Left cardiac atrium (tissue), 4 donors: ENCODE measurements at places on chromosomes 13 and 19. TPM values are rescaled to one million over a fixed set of nuclear protein-coding genes. Genes with fewer than 3 reads are reported as not detected.

The OR7G2 gene
- total RNA-seq: not detected

The ARHGAP33 gene
- total RNA-seq: 2.4 TPM

The ZIK1 gene
- 4.1 TPM for total RNA-seq

DNA sequence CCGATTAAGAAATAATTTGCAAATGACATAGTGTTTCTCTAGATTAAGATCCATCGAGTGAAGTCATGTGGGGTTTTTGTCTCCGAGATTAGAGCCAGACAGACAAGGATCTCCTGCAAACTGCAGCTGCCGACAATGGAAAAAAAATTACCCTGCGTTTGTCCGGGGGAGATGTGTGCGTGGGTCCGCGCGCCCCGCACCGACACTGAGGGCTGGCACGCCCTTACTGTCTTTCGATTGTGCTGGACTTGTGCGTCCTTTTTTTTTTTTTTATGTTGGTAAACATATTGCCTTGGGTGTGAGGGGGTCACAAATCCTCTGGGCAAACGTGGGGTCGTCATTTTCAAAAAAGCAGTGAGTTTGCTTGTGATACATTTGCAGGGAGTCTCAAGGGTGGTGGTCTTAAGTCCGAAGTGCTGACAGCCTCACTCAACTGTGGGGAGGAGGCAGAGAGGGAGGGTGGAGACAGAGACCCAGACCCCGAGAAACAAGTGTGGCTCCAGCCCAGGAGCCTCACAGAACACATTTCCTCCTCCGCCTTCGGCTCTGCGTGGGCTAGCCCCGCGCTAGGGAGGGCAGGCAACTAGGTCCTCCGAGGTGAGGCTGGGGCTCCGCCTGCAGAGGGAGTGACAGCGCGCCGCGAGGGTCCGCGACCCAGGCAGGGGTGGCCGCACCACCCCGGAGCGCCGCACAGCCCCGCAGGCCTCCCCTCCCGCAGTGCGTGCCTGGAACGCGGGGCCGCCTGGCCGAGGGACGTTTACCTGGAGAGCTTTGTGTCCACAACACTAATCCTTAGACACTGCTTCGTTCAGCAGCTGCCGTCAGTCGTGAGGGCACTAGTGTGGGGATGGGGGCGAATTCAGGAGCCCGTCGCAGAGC lies 11.7 kb upstream of the SOX1 start:
- no peak for DNase-seq

DNA sequence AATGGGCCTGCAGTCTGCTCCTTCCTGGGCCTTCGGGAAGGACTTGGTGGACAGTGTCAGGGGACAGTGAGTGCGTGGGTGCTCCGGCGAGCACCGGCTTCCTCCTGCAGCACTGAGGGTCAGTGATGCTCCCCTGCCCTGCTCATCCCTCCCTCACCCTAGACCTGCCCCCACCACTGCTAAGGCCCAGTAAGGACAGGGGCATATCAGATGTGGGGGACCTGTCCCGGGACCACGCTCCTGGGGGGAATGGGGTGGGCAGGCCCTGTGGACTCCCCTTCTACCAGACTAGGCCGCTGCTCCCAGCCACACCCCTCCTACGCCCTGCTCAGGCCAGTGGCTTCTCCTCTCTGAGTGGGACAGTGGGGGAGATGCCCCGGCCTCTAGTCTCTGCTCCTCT lies 3.2 kb downstream of the MICOS13 start:
- DNase-seq: no peak

DNA sequence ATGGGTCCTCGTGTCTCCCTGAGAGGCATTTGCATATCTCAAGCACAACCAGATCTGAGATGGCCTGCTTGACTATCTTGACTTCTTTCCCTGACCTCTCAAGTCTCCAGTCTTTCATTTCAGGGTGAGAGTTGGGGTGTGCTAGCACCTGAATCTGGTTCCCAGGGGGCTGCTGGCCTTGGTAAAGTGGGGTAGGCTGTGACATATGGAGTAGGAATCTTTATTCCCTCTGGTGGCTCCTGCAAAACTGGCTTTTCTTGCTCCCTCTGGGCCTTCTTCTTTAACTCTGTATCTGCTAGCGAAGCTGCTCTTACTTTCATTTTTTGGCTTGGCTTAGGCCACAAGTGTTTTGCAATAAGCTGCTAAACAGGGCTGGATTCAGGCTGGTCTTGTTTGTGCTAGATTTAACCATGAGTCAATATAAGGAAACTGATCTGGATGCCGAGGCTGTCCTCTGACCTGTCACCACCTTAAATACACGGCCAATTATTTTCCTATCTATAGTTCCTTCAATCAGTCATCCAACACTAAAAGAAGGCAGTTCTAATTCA lies 42.3 kb downstream of the ZNF493 start:
- no peak for DNase-seq
